ENCODE measurements at places on chromosomes 3 and 15.

DNA sequence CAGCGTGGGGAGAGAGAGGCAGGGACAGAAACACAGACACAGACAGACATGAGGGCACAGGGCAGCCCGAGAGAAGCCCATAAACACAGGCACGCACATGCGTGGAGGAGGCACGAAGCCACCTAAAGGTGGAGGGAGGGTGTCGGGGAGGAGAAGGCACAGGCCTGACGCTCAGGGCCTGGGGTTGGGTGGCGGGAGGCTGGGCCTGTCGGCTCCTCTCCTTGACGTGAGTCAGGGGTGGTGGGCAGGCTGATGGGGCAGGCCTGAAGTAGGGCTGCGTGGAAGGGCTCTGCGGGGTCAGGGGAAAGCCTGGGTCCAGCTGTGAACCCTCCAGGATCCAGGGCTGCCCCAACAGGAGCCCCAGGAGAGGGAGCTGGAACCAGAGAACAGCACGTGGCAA, 74.2 kb downstream of the EPHB3 start:
- DNase-seq: no peak

DNA sequence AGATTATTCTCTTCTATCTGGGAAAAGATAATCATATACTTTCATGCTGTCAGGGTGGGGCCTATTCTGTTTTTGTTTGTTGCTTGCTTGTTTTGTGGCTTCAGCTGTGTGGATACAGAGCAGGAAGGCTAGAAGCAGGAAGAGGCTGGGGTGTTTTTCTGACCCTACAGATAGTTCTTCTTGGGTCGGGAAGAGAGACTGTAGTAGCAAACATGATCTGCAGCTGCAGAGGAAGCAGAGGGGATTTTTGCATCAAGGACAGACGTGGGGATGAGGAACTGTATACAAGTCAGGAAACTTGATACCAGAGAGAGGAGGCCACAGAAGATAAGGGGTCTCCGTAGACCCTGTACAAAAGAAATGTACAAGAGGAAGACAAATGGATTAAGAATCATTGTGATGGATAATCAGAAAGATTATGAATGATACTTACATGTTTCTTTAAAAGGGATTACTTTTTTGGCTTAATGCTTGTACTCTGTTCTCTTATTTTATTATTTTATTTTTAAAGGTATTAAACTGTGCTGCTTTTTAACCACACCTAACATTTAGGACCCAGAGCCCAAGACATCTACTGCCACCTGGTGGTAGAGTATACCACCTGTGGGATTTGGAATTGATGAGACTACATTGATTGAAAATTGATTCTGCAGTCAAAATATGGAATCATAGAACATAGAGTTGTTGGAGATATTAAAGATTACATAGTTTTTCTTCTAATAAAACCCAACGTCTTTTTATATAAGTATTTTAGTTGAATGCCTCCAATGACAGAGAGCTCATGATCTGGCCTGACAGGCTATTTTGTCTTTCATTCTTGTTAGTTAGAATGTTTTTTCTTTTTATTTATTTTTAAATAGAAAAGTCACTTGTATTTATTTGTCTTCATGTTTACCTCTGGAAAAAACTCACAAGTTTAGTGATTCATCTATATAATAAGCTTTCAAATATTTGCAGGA, 87.3 kb upstream of the ROPN1 start:
- DNase-seq: no peak

DNA sequence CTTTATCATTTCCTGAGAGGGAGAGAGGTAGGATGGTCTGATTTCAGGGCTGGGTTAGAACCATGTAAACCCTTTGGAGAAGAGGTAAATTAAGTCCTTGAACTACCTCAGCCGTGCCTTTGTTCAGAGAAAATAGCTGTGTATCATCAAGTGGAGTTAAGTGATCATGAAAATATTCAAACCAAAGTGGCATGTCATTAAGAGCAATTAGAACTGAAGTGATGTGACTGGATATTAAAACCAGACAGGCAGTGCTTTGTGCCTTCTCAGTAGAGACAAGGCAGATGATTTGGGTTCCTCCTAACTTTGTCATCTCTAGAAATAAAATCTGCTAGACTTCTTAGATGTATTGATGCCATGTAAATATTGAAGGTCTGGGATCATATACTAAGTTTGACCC, 171.5 kb downstream of the IL5RA start:
- no peak for DNase-seq

GRCh38 chr15:76150513-76150912, 90.7 kb downstream of the TMEM266 start:
- DNase-seq: no peak
